ENCODE measurements at places on chromosomes 4 and X.

GRCh38 chr4:10267066-10267465, 150.5 kb upstream of the WDR1 start:
- no peak for DNase-seq

DNA sequence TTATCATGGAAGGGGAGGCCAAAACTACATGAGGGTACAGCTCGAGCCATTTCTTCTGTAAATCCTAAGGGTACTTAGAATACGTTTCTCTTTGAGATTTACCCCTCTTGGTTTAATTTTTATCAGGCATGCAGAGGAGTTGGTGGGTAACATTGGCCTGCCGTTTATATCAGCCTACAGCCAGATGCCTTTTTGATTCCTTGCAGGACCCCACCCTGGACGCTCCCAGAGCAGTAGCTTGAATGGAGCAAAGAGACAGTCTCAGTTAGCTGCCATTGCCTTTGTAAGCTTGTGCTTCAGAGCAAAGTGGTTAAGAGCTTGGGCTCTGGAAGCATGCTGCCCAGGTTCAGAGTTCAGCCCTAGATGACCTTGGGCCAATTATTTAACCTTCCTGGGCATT, 9.0 kb downstream of the DOCK11 start:
- no peak for DNase-seq

GRCh38 chr4:153282023-153282422, 62.5 kb upstream of the MND1 start:
- no peak for DNase-seq

GRCh38 chr4:82223715-82224114, 150.1 kb downstream of the HNRNPD start:
- DNase-seq = no peak

GRCh38 chr4:149344436-149344835, 471.2 kb downstream of the IQCM start:
- DNase-seq = no peak

GRCh38 chr4:103018391-103019307, 856 bp downstream of the SLC9B1 start:
- DNase-seq = no peak
